Dorsolateral prefrontal cortex (tissue), 122 donors: ENCODE measurements at places on chromosomes 6 and 20.

DNA sequence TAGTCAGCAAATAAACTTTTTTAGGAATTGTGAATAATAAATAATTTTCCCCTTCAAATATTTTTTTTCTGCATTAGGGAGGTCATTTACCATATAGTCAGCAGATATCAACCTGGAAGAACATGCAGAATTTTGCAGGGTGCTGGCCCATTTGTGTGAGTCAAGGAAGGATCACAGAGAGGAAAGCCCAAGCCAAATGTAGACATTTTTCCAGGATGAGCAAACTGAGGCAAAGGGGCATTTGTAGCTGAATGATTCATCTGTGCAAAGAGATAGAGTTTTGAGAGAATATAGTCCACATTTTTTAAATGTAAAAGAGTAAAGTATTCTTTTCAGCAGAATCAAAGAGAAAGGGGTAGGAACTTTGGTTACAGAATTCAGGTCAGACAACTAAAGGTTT is 555.5 kb upstream of the MARCKS start:
- no peak for DNase-seq

DNA sequence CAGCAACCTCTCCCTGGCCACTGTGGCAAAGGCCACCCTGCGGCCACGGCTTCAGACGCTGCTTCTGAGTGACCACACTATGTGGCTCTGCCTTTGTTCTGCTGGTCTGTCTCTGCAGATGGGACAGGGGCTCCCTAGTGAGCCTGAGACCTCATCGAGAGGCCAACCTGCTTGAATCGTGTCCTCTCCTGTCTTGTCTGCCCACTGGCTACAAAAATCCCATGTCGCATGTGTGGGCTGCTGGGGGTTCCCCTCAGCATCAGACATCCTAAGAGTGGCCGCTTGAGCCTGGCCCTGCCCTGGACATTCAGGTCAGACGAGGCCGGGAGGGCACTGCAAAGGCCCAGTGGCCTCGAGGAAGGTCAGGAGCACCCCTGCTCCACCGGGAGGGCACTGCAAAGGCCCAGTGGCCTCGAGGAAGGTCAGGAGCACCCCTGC is 222.9 kb downstream of the DLL1 start:
- peak; percentile 1 for DNase-seq

GRCh38 chr6:133995296-133995695 is 42.3 kb downstream of the TBPL1 start:
- no peak for DNase-seq

DNA sequence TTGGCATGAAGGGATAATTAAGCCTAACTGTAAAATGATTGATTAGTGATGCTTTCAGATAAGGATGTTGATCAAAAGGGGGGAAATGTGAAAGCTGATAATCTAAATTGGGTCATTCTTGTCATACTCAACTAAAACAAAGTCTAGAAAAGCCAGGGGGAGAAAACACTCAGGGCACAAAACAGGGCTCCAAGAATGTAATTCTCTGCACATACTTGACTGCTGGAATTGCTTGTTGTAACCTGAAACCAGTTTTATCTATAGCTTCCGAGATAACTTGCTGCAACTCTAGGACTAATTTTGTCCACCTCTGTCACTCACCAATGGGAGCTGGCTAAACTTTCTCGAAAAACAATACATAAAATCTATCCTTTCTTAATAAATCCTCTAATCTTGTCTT is 310.3 kb downstream of the CLVS2 start:
- no peak for DNase-seq

- DNase-seq, result peak; percentile 63
Measured at GRCh38 chr6:44297063-44298038, 15.8 kb downstream of the AARS2 start.

DNA sequence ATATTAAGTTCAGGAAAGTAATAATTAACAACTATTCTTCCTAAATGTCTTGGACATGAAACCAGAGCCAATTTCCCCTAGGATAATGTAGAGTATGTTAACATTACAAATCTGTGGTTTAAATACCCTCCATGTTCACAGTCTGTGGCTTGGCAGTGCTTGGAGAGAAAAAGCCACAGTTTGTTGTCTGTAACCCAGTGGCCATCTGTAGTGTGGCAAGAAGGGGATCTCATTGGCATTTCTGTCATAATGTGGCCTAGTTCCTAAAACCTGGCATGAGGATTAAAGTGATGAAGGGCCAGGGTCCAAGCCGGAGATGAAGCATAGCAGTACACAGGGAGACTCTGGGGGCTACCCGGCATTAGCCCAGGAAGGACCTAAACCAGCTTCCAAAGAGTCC is 31.2 kb downstream of the SYNE1 start:
- no peak for DNase-seq

DNA sequence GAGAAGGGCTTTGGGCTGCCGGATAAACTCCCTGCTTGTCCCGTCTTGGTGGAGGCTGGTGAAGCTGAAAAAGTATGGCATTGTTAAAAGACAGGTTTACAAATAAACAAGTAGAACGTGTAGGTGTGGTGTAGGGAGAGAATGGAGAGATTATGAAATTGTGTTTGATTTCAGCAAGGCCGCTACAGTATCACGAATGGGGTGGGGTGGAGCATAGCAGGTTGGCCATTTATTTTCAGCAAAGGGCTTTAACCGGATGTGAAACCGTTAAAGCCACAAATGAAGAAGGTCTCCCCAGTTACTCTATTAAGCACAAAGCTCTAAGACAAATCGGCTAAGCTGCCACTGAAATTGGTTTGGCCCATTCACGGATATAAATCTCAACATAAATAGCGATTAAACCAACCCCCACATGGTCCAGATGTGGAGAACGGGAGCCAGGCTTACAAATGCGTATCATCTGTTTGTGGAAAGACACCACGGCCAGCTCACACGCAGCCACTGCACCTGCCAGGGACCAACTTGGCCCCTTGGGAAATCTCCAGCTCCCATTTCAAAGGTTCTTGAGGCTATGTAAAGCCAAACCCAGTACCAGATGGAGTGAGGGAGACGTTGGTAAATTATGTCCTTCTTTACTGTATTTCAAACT is 94.0 kb downstream of the ZMYND8 start:
- DNase-seq, result no peak
